DMS 273 treated with DMSO at 0.1 percent for 48 hours (cell line): ENCODE measurements at places on chromosomes 2 and 18.

GRCh38 chr2:125386074-125386473 lies 1269.9 kb upstream of the GYPC start:
- DNase-seq: no peak

DNA sequence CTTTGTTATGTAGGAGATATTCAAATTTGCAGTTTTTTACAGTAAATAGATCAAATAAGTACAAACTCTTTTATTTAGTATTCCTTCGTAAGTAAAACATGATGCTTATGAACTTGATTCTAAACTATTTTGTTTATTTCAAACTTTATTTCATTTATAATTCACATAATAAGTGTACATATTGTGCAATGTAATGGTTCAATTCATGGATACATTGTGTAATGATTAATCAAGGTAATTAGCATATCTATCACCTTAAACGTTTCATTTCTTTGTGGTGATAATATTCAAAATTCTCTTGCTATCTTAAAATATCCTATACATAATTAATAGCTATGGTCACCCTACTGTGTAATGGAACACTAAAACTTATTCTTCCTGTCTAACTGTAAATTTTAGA lies 525.9 kb upstream of the ZNF804A start:
- DNase-seq: no peak

DNA sequence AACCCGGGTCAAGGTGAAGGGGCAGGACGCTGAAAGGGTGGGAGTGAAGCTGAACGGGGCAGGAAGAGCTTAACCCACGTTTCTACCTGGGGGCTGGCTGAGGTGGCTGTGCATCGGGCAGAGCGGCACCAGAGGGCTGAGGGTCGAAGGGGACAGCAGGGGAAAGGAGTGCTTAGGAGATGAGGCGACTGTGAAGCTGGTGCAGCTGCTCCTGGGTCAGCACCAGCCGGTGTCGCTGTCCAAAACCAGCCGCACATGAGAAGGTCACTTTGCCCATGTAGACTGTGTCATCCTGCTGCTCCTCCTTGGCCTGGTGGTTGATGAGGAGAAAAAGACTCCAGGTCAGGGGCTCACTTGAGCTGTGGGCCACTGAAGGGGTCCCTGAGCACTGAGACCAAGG lies 18.1 kb upstream of the SLC4A5 start:
- DNase-seq: no peak

DNA sequence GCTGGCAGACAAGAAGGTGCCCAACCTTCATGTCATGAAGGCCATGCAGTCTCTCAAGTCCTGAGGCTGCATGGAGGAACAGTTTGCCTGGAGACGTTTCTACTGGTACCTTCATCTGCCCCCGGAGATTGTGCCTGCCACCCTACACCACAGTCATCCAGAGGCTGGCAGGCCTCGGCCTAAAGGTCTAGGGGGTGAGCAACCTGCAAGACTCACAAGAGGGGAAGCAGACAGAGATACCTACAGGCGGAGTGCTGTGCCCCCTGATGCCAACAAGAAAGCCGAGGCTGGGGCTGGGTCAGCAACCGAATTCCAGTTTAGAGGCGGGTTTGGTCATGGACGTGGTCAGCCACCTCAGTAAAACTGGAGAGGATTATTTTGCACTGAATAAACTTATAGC lies 12.0 kb upstream of the SERTAD2 start:
- DNase-seq: no peak

DNA sequence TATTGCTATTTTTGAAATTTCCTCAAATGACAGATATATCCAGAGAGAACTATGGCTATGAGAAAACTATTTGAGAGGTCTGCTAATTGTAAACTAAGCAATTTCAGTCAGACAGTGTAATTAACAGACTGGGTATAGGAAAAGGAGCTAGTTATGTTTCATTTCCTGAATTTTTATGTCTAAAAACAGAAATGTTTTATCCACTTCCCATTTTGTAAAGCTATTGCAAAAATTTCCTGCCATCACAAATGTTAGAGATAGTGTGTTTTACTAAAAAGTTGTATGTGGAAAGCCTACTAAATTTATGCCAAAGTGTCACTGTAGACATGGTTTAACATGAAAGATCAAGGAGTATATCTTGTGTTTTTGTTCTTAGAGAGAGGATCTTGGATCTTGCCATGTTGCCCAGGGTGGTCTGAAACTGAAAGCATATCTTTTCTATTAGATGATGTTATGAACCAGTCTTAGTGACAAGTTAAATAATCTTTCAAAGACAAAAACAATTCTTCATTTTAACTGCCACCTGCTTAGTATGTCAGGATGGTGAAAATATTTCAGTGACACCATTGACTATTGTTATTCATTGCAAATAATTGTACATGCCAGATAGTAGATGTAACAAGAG lies 40.5 kb upstream of the ITPRID2 start:
- DNase-seq: no peak

DNA sequence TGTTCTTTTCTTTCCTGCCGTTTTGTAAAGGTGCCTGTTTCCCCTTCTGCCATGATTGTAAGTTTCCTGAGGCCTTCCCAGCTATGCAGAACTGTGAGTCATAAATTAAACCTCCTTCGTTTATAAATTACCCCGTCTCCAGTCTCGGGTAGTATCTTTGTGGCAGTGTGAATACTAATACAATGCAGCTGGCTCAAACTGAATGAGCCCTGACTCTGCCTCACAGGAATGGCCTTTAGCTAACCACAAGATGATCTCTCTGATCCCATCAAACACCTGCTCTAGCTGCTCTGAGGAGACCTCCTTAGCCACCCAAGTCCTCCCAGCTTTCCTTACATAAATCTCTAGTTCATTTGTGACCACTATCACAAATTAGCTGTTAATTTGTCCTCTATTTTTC lies 41.5 kb upstream of the CAB39 start:
- DNase-seq: no peak

DNA sequence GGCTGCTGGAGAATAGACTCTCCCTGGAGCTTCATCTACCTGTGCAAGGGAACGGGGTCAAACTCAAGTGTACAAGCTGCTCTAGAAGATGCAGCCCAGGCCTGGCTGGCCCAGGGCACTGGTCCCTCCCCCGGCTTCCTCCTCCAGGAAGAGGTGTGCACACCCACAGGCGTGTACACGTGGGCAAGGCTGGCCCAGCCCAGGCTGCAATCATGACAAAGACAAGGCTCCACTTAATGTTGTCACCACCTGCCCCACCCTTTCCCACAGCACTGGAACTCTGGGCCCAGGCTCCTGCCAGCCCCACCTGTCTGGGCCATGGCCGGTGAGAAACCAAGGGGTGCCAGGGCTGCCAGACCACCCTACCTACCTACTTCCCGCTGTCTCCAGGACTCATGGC lies 29.6 kb upstream of the ALPP start:
- no peak for DNase-seq

DNA sequence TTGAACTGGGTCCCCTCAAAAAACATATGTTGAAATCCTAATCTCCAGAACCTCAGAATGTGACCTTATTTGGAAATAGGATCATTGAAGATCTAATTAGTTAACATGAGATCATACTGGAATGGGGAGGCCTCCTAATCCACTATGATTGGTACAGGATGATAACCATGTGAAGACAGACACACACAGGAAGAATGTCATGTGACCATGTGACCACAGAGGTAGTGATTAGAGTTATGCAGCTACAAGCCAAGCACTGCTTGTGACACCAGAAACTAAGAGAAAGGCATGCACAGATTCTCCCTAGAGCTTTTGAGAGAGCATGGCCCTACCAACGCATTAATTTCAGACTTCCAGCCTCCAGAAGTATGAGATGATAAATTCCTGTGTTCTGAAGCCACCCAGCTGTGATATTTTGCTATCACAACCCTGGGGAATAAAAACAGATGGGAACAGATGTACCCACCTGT lies 47.0 kb upstream of the TGIF1 start:
- DNase-seq: no peak
